ENCODE measurements at places on chromosomes 6 and 20.

DNA sequence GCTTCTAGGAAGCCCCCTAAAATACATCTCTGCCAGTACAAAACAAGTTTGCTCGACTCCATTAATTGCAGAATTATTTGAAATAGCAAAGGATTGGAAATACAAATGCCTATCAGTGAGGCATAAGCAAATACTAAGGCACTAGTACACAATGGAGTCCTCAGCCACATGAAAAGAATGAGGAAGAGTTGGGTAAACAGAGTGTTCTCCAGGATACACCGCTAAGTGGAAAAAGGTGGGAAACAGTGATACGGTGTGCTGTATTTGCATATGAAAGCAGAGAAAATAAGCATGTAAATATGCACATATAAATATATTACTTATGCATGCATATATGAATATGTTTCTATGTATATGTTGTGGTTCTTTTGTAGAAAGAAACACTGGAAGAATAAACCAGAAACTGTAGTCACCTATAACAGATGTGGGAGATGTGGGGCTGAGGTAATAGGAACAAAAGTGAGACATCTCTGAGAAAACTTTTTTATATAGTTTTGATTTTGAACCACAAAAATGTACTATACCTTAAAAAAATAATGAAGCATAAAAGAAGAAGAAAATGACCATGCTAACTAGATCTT, 143.4 kb upstream of the MYLIP start:
- no peak for DNase-seq

DNA sequence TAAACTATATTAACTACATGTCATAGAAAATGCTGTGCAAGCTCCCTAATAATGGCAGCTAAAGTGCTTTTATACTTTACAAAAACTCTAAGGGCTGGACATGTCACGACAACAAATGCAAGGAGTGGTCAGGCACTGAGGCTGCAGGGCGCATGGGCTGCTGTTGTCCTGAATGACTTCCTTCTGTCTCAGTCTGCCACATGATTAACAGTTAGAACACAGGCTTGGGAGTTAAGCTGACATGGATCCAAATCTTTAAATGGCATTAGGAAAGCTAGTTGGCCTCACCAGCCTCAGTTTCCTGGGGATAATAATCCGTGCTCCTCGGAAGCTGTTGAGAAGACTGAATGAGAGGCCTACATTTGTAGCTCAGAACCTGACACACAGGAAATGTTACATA, 57.4 kb downstream of the PREP start:
- no peak for DNase-seq

- DNase-seq: no peak
These were observed 38.9 kb downstream of the CDK19 start for GRCh38 chr6:110776413-110776812.

- DNase-seq: peak; percentile 35
These were observed 17.3 kb downstream of the GABRR2 start for GRCh38 chr6:89297695-89298351.

GRCh38 chr6:112037783-112038216, 16.1 kb upstream of the CCN6 start:
- DNase-seq: no peak

- no peak for DNase-seq
These were observed 931 bp upstream of the EBF4 start for GRCh38 chr20:2691663-2692035.

GRCh38 chr6:87618531-87618930, 28.6 kb downstream of the ORC3 start:
- DNase-seq: no peak

DNA sequence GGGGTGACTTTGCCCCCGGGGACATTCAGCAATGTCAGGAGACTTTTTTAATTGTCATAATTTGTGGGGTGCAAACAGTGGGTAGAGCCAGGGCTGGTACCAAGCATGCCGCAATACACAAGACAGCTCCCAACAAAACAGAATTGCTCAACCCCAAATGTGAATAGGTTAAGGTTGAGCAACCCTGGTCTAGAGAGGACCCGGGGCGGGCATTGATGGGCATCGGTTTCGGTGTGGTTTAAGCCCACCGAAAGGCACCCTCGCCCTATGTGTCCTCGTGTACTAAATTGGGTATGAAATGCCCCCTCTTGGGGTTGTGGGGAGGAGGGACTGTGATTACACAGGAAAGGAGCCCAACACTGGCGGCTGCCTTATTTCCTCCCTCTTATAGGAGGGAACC, 36.0 kb downstream of the KIAA1755 start:
- no peak for DNase-seq

DNA sequence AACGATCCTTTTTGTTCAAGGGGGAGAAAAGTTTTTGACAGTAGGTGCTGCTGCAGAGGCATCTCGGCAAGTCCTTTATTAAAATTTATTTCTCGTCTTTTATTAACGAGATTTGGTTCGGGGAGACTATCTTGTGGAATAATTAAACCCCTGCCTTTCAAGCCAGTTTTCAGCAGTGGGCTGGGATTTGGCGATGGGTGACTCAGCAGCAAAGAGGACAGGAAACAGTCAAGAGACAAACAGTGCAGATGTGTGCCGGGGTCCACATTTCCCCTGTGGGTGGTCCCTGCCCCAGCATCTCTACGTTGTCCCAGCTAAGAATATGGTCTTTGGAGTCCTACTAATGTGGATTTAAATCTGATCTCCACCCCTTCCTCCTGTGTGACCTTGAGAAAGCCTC, 282.8 kb downstream of the CDH26 start:
- DNase-seq: no peak

DNA sequence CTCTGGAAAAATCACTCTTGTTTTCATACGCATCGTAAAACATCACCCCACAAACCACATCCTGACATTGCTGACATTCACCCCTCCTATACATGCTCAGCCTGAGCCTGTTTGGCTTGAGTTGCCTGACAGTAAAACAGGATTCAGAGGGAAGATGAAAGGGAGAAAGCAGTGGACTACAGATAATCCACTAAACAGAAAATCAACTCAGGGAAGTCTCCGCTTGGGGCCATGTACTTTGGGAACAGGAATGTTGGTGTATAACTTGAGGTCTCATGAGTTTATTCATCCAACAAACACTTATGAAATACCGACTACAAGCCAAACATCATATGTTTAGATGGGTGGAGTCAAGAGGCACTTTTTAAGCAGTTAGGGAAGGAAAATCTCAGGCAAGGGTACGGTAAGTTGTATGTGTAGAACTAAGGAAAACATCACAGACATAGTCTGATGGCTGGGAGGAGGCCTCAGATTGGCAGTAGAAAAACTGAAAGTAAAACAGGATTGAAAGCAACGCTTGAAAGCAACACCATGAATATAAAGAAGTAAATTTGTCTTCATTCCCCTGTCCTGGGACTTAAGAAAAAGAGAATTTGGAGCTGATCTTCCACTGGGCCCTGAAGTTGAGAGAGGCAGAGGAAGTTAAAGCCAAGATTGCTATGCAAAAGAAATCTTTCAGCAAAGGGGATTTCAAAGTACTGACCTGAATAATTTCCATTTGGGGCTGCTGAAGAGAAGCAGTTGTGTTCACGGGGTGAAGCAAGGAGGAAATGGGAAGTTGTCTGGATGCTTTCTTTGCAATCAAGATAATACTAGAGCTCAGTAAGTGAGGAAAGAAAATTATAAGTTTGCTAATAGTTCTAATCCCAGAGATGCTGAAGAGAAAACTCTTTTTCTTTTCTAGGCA, 28.8 kb downstream of the PDE7B start:
- peak; percentile 19 for DNase-seq

DNA sequence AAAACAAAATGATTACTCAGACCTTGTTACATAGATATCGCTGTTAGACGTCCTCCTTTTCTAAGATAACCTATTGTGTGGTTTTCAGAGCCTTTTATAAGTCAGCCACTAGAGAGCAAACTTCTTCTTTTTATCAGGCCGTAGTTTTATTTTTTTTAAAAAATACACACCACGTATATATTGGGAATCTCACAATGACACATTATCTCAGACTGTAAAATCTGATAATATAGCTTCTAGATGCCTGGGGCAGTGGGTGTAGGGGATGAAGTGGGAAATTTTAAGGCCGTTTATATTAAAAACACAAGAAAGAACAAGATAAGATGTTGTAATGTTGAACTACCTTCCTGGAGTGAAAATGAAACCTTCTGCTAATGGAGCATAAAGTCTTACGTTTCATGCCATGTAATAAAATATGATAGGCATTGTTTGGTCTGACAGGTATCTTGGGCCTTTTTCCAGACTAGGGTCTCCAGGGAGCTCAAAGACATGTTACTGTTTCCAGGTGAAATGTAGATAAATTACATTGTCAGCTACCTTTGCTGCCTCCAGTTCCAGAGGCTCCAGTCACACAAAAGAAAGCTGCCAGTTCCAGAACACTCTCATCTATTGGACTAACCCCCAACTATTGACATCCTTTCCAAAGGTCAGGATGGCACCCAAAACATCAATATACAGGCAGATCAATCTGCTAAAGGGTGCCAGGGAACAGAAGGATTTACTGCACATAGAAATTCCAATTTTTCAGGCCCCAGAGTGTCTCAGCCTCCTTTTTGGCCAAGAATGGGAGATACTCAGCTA, 130.2 kb upstream of the AKIRIN2 start:
- no peak for DNase-seq

- DNase-seq: no peak
These were observed 41.6 kb downstream of the PLAGL2 start for GRCh38 chr20:32165836-32166545.
